ENCODE measurements at places on chromosomes 1 and 21.

GRCh38 chr21:34989337-34990151 lies 59.6 kb downstream of the RUNX1 start:
- no peak for DNase-seq

DNA sequence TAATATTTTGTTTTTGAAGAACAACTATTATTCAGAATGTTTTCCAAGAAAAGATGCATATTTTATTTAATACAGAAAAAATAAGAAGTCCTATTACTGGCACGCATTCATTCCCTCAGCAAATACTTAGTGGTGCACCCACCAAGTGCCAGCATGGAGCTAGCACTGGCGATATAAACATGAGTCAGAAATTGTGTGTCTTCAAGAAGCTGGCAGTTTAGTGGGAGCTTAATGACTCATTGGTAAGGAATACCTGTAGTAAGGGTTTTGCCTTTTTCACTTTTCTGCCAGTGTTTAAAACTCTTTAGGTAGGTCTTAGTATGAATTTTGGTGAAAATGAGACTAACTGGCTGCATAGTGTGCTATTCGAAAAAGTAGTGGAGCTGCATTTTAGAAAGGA lies 6.3 kb downstream of the MAGI3 start:
- no peak for DNase-seq

DNA sequence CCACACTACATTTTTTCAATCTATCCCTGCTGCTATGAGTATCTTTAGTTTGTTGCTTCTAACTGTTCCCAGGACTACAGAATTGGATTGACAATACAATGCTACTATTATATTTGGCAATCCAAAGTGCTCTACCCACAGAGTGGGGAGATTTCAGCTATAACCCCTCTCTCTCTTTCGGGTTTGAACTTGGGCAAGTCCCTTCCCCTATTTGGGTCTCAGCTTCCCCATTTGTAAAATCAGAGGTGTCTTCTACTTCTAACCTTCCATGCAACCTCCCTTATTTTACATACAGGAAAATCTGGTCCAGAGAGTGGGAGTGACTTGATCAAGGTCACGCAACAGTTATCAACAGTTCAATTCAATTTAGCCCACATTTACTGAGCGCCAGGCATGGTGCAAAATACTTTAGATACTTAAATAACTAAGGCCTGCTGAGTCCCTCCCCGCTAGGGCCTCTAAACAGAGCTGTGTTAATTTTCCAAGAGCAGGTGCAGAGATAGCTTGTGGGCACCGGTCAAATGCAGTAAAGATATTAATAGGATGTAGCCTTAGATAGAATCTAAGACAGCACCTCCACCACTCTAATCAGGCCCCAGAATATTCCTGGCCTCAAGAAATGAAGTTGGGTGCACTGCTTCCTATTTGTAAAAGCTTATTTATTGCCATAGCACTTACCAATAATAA lies 9.4 kb upstream of the GPX7 start:
- no peak for DNase-seq

DNA sequence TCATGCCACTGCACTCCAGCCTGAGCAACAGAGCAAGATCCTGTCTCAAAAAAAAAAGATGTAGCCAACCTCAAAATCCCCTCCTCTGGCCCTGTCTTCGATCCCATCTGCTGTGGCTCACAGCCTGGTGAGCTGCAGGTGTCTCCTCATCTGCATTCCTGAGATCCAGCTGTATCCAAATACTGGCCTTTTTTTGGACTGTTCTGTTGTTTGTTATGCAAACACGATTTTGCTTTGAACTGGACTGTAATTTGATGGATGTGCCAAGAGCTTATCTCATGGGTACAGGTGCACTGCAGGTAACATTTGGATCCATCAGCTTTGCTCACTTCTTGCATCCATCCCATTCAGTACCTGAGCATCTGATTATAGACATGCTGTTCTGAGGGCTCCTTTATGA lies 14.1 kb upstream of the FAM43B start:
- no peak for DNase-seq

DNA sequence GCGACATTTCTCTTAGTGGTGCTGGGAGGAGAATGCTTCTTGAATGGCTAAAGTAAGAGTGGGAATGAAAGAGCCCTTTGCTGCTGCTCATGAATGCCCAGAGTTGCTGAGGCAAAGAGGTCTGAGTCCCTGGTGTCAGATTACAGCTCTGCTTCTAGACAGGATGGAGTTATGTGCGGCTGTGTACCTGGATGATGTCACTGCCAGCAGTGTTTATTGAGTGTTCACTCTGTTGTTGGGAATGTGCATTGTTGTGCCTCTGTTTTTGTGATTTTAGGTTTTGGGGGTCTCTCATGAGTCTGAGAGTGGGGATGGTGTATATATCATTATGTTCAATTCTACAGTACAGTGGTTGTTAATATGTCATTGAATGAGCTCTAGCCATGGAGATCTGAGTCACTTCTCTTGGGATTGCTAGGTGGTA lies 2.7 kb downstream of the CDC14A start:
- DNase-seq, result no peak

- no peak for DNase-seq
Measured at GRCh38 chr1:162993846-162994245, 75.3 kb upstream of the RGS4 start.

- no peak for DNase-seq
Measured at GRCh38 chr1:170095976-170096748, 21.7 kb upstream of the KIFAP3 start.

DNA sequence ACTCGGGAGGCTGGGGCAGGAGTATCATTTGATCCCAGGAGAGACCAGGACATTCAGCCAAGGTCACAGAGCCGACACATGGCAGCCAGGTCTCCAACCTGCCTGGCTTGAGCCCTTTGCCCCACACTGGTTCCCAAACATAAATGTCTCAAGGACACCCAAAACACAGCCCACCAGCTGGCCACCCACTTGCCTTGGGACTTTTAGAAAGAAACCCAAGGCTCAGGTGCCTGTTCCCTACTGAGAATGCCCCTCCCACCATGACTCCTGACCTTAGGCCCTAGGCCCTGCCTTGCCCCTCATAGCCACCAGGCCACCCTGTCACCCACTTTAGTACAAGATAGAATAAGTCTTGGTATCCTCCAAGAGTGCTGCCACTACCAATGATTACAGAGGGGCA lies 41.9 kb upstream of the LRP8 start:
- no peak for DNase-seq

DNA sequence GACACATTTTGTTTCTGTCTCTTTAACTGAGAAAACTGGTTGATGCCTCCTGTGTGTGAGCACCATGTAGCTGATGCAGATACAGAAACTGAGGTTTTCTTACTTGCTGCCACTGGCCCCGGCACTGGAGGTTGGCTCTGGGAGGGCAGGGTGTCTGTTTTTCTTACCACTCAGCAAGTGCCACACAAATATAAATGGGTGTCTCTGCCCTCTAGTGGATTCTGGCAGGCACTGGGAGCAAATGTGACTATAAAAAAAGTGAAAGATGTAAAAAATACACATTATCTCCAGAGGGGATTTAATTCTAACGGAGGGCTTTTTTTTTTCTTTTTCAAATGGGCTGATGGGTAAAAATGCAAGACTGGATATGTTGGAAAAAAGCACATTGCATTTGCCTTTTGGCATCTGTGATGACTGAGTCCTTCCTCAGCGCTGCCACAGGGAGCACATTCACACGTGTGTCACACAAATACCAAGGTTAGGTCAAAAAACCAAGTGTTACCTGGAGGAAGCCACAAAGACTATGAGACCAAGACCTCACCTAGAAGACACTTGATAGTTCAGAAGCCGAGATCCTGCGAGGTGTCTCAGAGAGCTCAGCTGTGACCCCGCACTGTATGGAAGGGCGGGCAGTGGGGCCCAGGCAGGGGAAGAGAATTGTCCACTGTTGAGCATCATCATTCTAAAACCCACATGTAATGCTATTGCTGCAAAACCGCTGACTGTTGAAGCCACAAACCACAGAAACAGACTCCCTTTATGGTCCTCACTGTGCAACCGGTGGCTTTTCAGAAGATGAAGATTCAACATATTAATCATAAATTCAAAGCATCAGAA lies 18.9 kb downstream of the PGBD2 start:
- DNase-seq, result no peak

GRCh38 chr1:112558634-112559033 lies 49.9 kb downstream of the WNT2B start:
- no peak for DNase-seq

DNA sequence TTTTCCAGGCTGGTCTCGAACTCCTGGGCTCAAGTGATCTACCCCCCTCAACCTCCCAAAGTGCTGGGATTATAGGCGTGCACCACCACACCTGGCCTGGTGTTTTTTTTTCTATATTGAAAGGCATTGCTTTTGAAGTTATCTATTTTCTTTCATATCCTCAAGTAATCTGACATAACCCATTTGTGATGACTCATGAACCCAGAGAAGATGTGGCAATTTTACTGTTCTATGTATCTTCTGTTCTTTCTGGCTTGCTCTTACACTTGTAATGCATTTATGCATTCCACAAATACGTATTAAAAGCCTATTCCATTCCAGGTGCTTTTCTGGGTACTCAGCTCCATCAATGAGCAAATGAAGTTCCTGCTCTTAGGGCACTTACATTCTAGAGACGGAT lies 29.9 kb upstream of the ERRFI1 start:
- no peak for DNase-seq

GRCh38 chr1:118931876-118932275 lies 56.3 kb downstream of the TBX15 start:
- no peak for DNase-seq

DNA sequence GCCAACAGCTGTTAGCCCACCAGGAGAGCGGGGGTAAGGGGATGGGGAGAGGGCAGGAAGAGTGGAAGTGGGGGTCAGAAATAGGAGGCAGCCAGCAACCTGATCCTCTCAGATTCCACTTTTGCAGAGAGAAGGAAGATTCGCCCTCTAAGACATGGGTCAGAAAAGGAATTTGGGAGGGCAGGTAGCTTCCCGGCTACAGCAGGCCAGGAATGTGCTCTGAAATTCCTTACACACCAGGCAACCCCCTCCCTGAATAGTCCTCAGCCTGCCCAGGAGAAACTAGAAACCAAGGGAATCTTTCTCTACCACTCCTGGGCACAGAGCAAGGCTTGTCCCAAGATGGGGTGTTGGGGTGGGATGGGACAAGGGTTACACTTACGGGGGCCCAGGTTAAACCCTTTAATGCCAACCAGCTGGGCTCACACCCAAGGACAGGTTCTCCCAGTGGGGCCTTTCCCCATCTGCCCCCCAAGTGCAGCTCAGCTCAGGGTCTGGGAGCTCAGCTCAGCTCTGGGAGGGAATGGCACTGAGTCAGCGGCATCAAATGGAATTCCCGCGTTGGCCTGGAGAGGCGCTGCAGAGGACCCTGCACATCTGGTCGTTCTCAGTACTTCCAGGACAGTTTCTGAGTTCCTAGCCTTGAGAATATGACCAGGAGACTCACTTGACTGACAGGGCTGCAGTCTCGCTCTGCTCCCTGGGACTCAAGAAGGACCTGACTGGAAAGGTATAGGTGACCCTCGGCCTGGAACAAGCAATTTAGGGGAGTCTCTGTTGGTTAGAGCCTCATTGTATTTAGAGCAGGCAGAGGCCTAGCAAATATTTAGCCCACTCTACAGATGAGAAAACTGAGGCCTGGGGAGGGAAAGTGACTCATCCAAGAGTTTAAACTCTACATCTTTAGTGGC lies 761 bp downstream of the TNNT2 start:
- no peak for DNase-seq

DNA sequence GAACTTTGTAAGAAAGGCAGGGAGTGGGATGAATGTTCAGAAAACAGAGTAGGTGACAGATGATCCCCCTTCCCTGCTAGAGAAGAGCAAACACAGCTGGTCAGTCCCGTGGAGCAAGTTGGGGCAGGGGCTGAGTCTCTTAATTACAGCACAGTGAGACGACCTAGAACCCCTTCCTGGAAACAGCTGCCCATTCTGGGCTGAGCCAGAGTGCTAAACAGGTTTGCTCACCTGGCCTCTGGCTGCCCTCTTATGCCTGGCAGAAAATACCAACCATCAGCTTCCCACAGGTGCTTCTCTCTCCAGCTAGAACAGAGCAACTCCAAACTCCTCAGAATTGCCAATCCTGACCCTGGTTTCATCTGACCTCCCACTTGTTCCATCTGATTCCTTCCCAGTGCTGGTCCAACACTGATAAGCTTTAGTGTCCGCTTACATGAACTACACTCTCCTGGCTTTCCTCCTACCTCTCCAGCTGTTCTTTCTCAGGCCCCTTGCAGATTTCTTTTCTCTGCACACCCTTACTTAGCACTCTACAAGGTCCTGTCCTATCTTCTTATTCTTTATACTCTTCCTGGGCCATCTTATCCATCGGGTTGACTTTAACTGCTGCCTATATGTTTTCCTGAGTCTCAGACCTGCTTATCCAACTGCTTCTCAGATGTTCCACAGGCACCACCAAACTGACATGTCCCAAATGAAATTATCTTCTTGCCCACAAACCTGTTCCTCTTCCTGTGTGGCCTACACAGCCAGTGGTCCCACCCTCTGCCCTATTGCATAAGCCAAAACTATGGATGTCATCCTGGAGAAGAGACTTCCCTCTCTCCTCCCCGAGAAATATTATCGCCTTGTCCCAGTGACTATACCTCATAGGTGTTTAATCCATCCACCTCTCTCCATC lies 22.6 kb upstream of the COL9A2 start:
- DNase-seq, result no peak

GRCh38 chr1:87644033-87644578 lies 315.4 kb downstream of the LMO4 start:
- DNase-seq, result no peak

- no peak for DNase-seq
Measured at GRCh38 chr1:164667600-164667999, 108.6 kb downstream of the PBX1 start.

GRCh38 chr1:62962901-62963776 lies 179.2 kb downstream of the ATG4C start:
- peak; percentile 7 for DNase-seq

DNA sequence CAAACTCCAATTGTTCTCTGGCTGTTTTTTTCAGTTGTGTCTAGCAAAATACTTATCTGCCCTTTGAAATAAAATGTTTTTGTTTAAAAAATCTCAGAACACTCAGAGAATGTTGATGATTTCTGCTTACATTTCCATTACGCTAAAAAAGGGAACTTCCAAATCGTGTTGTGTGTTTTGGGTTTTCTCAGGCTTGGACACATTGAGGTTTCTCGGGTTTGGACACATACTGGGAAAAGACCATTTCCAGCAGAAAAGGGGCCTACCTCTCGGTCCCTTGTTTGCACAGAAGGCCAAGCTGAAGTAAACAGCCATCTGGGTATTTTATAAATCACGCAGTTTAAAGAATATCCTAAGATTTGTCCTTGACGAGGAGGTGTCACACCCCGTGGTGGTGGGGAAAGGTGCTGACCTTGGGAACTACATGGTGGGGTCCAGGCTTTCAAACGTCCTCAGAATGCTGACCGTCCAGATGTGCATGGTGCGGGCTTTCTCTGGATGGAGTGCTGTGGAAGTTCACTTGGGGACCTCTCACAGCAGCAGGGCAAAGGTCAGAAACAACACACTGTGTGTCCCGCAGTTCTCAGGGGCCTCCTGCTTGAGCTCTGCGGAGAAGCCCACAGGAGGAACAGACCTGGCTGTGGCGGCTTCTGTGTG lies 67.8 kb downstream of the SLC37A1 start:
- DNase-seq, result no peak

- no peak for DNase-seq
Measured at GRCh38 chr1:115718011-115718754, 50.3 kb downstream of the CASQ2 start.
